Neural crest cell (in vitro differentiated cells): ENCODE measurements at places on chromosomes 3 and 15.

GRCh38 chr3:859135-859534 lies 233.7 kb upstream of the CNTN6 start:
- no peak for DNase-seq

GRCh38 chr3:108487439-108487838 lies 23.0 kb downstream of the MYH15 start:
- DNase-seq: no peak

- no peak for DNase-seq
These were observed 105.1 kb downstream of the ZMAT3 start for GRCh38 chr3:178966299-178967176.

- DNase-seq: no peak
These were observed 175.7 kb downstream of the TNIK start for GRCh38 chr3:171284308-171285075.

DNA sequence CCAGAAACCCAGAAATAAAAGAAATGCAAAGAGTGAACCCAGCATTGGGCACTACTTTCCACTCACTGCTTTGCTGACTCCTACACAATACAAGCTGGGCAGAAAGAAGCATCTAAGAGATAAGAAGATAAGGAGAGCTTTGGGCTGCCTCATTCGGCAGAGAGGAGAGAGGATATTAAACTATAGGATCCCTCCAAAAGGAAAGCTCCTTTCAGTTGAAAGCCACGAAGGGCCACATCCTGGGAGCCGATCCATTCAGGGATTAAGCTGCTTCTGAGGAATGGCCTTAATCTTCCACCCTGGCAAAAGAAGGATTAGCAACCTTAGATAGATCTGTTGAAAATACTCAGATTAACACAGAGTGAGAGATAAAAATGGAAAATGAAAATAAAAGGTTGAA lies 274.9 kb upstream of the PPP2R3A start:
- no peak for DNase-seq

- DNase-seq: peak; percentile 64
These were observed 23.8 kb downstream of the RLBP1 start for GRCh38 chr15:89197503-89197971.

DNA sequence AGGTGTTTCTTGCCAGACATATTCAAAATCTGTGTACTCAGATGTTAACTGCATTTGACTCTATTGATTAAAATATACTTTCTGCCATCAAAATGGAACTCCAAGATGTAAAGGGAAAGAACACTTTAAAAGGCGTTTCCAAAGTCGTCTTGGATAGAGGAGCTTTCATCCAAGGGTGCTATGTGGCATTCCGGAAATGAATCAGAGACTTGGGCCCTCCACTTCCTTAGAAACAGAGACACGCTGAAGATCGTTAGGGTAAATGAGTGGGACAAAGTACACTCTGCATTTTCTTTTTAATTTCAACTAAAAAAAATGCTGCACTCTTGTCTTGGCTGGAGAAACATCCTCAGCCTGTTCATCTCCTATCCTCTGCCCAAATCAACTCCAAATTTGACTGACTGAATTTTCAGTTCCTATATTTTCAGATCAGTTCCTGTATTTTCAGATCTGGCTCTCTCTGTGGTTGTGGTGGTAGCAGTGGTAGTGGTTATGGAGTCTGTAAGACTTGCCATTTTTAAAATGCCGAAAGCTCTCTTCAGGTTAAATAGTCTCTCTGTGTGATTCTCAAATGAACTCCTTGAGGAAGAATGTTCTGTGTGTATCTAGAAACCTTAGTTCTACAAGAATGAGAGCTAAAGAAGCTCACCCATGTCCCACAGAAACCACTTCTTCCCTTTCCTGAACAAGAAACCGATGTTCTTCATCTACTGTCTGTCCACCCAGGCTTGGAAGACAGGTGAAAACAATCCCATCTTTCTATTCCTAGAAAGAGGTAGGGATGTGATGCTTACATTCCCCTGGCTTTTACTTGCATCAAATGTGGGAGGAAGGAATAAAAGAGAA lies 156.8 kb upstream of the ICE2 start:
- no peak for DNase-seq

DNA sequence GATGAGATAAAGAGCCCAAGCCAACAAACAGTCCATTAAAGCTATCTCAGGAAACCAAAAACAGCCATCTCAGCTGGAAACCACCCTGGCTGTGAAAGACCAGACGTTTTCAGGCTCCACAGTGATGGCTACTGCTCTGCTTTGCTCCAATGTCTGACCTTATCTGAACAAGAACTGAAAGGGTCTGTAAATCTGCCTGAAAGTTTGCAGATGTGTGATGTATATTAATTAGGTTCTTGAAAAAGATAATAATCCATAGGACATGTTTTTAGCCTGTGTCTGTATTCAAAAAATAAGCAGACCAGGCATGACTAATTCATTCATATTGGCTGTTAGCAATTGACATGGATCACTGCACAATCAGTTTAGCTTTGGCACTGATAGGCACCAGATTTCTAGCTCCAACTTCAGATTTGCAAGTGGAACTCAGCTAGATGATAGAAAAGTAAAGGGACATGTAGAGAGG lies 611.4 kb upstream of the NAALADL2 start:
- DNase-seq: no peak

DNA sequence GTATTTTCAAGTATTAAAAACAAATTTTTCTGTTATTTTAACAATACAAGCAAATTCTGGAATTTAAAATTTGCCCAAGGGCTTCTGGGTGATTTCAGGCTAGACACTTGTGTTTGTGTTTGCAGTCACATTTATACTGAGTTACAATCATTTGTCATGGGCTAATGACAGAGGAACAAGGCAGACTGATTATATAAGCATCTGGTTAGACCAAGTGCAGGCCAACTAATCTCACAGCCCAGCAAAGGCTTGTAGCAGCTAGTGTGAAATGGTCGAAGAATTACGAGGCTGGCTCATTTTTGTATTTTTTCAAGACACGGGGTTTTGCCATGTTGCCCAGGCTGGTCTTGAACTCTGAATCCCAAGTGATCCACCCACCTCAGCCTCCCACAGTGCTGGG lies 52.1 kb downstream of the CMTM8 start:
- no peak for DNase-seq

DNA sequence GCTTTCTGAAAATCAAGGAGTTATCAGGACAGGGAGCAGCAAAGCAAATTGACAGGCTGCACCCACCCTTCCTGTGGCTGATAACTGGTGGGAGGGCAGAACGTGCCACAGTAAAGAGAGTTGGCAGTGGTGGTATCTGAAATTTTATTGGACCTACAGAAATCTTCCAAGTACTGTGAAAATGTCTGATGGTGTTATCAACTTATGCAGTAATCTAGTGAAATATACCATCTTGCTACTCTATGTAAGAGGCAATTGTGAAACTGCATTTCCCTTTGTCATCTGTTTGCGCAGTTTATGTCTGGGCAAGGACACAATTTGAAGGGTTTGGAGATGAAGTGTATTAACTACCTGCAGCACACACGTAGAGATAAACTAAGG lies 1.5 kb downstream of the PLCL2 start:
- no peak for DNase-seq

DNA sequence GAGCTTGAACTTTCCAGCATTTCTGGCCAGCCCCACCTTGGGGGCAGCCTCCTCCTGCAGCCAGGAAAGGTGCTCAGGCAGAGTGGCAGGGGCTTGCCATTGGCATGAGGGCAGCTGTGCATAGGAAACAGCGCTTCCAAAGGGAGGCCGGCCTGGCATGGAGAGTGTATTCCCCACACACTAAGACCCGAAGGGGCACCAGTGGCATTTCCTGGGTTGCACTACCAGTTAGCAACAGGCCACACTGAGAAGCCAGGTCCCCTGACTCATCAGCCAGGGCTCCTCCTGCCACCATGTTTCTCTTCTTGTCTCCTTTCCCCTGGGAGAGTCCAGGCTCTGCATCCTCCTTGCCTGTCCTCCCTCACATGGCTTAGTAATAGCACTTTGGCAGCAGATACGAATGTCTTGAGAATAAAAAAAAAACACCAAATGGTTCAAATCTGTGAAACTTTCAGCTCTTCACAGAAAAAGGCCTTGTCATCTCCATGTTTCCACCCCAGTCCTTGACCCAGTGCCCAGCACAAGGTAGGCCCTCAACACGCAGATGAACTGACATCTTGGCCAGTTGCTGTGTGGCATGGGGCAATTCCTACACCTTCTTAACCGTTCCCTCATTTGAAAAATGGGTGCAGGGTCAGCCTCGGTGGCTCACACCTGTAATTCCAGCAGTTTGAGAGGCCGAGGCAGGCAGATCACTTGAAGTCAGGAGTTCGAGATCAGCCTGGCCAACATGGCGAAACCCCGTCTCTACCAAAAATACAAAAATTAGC lies 180.4 kb downstream of the SMAD6 start:
- no peak for DNase-seq

DNA sequence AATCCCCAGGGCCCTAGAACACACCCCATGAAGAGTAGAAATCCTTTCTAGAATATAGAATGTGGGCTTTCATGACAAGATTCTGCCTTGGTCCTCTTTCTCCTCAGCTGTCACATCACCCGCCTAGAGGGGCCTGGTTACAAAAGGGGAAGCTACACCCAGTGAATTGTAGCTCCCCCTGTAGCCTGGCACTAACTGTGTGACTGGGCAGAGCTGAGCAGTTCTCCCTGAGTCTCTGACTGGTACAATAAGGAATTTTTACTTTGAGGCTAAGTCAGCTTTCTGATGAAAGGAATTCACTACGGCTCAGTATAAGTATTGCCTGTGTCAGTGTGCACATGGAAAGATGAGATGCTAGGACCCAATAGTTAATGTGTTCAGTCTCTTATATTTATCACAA lies 28.7 kb upstream of the ZNF148 start:
- DNase-seq: no peak

GRCh38 chr3:32865383-32865782 lies 47.6 kb downstream of the TRIM71 start:
- no peak for DNase-seq

- DNase-seq: no peak
These were observed 436.9 kb upstream of the ZNF717 start for GRCh38 chr3:76222201-76222600.

- no peak for DNase-seq
These were observed 248.8 kb upstream of the ATP11B start for GRCh38 chr3:182544542-182544941.

- DNase-seq: no peak
These were observed 800.3 kb upstream of the GBE1 start for GRCh38 chr3:82561784-82562183.

DNA sequence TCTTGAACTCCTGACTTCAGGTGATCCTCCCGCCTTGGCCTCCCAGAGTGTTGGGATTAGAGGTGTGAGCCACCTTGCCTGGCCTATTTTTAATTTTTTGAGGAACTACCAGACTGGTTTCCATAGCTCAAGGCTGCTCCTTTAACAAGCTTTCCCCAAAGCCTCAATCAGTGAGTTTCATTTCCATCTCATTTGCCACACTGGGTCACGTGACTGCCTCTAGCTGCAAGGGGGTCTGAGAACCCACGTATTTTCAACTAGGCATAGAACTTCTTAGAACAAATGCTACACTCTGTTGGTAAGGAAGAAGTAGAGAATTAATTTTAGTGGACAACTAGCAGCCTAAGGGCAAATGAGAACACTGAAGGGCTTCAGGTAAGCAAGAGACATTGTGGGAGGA lies 3.1 kb upstream of the CD276 start:
- DNase-seq: no peak

DNA sequence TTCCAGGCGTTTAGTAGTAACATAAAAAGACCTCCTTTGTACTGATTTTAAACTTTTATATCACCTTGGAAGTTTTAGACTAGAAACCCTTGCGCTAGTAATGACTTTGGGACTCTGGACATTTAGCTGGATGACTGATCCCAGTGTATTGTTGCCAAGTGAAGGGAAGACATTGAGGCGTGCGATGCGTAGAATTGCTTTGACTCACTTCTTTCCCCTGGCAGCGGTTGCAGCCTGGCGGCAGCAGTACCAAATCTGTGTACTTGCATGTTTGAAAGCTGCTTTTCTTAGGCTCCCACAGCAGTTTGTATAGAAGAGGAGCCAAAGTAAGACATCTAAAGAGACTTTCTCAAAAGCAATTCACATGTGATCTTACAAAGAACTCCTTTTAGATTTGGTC lies 151.6 kb downstream of the BBX start:
- DNase-seq: no peak

DNA sequence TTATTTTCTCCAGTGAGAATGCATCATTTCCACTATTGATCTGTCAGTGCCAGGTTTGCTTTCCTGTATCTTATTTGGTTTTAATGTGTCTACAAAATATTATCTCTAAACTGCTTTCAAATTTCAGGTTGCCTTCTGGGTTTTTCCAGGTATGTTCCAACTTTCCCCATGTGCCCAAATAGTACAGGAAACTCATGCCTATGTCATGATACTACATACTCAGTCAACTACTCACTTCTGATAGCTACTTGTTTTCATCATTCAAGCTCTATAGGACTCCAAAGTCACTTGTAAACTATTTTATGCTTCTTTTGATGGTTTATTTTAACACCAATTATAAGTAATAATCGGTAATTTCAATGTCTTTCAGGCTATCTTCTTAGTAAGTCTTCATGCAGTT lies 134.8 kb upstream of the TTC14 start:
- DNase-seq: no peak

- no peak for DNase-seq
These were observed 26.5 kb upstream of the CP start for GRCh38 chr3:149247929-149248691.

- no peak for DNase-seq
These were observed 29.9 kb downstream of the LINGO1 start for GRCh38 chr15:77602800-77603199.

DNA sequence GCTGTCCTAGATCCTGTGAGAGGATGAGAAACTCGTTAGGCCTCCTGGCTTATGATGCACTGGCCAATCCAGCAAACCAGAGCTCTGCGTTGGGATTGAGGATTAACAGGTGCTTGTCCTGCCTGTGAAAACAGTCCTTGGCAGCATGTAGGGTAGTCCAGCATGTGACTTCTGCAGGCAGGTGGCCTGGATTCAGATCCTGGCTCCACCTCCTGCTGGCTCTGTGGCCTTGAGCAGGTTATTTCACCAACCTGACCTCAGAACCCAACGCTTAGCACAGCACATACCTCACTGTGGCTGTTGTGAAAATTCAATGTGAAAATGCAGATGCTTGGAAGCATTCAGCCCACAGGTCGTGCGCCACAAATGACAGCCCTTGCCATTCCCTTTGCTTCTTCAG lies 33.6 kb downstream of the PLA2G4D start:
- DNase-seq: no peak
